ENCODE measurements at places on chromosomes 11 and 22.
A peak's percentile ranks its signal among the peaks of the same experiment; 100 is the strongest.

DNA sequence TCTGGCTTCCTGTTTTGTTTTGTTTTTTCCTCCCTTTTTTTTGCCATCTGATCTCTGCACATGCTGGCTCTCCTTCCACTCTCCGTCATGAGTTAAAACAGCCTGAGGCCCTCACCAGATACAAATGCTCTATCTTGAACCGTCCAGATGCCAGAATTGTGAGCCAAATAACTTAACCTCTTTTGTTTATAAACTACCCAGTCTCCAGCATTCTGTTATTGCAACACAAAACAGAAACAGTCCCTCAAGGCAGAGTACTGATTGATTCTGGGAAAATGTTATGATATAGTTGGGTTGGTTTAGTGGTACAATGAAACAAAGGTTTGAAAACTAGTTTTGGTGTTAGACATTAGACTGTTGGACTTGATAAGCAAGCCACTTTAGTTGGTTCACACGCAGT is 1390.0 kb upstream of the RAG2 start:
- DNase-seq: no peak

DNA sequence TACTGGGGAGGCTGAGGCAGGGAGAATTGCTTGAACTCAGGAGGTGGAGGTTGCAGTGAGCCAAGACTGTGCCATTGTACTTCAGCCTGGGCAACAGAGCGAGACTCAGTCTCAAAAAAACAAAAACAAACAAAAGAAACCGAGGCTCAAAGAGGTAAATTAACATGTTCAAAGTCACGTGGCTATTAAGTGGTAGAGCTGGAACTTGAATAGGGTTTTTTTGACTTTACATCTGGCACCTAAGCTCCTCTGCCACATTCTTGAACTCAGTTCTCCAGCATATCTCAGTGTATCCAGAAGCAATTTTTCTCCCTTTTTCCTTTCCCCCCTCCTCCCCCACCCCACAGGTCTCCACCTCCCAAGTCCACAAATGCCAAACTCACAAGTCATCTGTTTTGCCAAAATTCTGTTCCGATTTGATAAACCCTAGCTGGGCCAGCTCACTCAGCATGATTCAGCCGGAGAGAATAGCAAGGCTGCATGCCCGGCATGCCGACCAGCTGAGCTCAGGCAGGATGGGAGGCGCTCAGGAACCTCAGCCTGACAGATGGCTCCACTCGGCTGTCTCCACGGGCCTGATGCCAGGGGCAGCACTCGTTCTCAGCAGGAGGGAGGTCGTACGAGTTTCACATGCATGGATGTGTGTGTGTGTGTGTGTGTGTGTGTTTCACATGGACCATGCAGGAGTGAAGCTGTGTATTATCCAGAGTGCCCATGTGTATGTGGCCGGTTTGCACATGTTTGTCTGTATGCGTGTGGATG is 63.2 kb upstream of the RRAS2 start:
- DNase-seq: no peak

GRCh38 chr11:55966391-55966790 is 3.4 kb downstream of the OR10AG1 start:
- DNase-seq: no peak

DNA sequence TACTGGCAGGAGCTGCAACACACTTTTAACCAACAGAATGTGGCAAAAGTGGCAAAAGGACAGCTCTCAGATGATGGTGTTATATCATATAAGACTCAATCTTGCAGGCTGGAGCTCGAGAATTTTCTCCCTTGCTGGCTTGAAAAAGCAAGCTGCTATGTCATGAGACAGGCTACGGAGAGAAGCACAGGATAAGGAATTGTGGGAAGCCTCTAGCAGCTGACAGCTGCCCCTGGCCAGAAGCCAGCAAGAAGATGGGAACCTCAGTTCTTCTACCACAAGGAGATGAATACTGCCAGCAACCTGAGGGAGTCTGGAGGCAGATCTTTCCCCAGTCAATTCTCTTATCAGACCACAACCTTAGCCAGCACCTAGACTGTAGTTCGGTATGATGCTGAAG is 24.6 kb downstream of the FXYD6 start:
- no peak for DNase-seq

DNA sequence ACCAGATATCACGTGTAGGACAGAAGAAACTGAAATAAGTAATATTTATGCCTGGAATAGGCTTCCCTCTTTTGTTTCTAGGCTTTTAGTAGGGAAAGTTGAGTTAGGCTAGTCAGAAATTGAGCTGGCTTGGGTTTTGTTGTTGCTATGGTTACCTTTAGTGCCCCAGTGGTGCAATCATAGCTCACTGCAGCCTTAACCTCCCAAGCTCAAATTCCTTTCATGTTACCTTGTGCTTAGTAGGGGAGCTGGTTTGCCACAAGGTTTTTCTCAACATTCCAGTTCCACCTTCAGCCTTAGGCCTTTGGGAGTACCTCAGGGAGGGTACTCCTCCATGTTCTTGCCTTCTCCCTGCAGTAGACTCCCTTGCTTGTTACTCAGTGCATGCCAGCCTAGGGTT is 69.1 kb upstream of the SUSD2 start:
- DNase-seq: no peak

DNA sequence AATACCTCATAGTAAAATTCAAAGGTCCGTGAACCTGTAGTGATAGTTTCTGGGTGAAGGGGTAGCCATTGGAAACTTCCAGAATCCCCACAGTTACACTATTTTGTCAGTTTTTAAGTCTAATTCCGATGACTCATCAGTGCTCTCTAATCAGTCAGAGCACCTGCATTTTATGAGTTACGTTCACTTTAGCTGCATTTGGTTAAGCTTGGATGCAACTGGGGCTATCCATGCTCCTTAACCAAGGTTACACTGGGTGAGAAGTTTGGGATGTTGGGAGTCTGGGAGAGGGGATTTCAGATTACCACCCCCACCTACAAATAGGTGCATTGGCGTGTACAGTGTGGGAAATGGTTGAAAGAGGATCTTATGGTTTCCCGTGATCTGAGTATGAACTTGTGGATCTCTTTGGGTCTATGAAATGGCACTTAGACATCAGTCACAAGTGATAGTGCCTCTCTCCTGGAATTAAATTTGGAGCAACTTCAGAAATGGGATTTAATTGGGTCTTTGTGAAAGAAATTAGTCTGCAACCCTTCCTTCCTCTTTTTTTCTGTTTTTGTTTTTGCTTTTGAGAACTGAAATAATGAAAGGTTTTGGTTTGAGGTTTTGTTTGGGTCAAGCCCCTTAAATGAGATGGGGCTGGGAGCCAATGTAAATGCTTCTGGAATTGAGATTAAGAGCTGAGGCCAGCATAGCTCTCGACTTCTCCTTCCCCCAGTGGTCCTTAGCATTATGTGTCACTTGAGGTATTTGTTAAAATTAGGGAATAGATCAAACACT is 31.5 kb downstream of the EHF start:
- DNase-seq: no peak

DNA sequence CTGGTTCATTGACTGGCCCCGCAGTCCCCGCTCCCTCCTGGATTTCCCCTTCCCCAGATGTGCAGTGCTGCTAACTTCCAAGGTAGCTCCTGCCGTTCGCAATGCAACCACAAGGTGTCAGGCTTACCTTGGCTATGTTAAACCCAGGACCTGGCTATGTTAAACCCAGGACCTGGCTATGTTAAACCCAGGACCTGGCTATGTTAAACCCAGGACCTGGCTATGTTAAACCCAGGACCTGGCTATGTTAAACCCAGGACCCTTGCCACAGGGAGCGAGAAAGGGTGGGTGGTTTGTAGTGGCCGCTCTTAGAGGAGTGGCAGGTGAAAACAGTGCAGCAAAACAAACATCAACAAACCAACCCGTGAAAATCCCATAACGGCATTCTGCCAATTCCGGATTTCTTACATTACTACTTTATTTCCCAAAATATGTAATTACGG is 2.9 kb upstream of the ADAMTS8 start:
- DNase-seq: peak; percentile 35

DNA sequence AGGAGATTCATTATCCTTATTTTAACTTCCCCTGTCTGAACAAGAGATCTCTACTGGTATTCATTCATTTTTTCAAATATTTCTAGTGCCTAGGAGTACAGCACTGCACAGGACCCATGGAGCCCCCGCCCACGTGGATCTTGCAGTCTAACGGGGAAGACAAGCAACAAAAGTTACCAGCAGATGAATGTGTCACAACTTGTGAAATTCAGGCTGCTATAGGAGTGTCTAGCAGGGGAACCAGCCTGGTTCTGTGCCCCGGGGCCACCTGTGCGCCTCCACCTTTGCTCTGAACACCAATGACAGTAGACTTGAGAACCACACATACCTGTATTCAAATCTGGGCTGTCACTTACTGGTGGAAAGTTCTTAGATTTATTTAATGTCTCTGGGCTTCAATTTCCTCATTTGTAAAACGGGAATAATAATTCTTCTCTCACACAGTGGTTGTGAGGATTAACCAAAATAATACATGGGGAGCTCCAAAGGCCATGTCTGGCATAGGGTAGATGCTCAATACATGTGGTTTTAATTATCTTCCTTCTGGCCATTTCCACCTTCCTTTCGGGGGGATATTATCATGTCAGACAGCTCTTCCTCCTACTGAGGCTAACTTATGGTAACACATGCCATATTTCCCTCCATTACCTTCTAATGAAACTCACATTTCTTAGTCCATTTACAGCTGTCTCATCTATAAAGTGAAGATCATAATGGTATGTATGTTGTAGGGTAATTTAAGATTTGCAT is 17.8 kb downstream of the POU2AF1 start:
- no peak for DNase-seq

- no peak for DNase-seq
Observed at GRCh38 chr11:19842505-19842904, 129.9 kb downstream of the NAV2 start.

DNA sequence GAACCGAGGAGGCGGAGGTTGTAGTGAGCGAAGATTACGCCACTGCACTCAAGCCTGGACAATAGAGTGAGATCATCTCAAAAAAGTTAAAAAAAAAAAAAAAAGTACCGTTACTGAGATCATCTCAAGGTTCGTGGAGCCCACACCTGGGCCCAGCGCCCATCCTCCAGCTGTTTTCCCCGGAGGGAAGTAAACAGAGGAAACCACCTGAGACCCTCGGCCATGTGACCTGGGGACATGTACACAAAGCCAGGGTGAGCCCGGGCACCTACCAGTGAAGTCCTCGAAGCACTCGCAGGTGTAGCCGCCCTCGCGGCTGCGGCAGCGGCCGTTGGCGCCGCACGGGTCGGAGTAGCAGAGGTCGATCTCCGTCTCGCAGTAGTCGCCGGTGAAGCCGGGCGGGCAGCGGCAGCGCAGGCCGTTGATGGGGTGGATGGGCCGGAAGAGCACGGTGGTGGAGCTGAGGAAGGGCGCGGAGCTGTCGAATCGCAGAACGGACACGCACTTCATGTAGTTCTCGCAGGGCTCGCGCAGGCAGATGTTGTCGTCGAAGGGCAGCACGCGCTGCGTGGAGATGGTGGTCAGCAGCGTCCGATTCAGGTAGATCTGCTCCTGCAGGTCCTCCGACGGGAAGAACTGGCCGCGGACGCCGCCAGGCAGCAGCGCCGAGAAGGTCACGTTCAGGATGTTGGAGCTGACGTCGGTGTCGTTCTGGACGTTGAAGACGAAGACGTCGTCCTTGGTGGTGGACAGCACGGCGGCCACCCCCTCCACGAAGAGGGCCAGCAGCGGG is 73.8 kb downstream of the CELSR1 start:
- DNase-seq: no peak

Data from central memory CD4-positive, alpha-beta T cell (primary cell).